ENCODE measurements at places on chromosomes 7 and 10.

DNA sequence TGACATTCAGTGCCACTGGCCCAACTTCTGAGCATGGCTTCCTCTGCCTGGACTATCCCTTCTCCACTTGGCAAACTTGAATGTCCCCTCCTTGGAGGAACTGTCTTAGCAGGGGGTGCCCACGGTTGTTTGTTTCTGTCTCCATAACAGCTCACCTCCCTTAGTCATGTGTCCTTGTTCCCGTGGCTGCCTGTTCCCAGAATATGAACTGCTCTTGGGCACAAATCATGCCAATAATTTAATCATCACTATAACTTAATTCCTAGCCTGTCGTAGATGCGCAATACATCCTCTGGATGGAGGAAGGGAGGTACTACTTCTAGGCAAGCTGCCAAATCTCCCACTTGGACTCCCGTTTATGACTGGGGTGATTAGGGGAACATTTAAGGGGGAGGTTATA lies 173.1 kb downstream of the MYOF start:
- DNase-seq: no peak

GRCh38 chr7:133491201-133491691 lies 238.4 kb downstream of the EXOC4 start:
- DNase-seq: no peak

DNA sequence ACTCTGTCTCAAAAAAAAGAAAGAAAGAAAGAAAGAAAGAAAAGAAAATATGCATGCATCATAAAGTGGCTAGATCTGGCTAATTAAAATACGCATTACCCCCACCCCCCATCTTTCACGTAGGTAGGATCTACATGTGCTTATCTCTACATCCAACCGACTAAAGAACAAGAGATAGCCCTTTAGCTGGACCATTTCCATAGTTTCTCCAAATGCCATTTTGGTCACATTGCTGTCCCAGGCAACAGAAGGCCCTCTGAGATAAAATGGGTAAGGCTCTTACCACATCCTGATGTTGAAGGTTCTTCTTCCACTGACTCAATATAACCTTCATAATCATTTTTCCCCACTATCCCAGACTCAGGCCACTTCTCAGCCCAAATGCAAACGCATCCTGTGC lies 31.5 kb downstream of the PIK3AP1 start:
- no peak for DNase-seq

- DNase-seq: no peak
These were observed 31.2 kb downstream of the FRMD4A start for GRCh38 chr10:14299556-14299955.

GRCh38 chr10:43926875-43927406 lies 278.3 kb upstream of the ZNF32 start:
- DNase-seq: no peak

GRCh38 chr10:107544706-107545520 lies 380.4 kb upstream of the SORCS1 start:
- no peak for DNase-seq
